Activated CD4-positive, alpha-beta T cell treated with anti-CD3 and anti-CD28 coated beads, Interleukin-2, amount 50 U/mL, for 24 hours (primary cell): ENCODE measurements at places on chromosomes 3 and 15.

GRCh38 chr15:74259292-74259648, 23.1 kb downstream of the CCDC33 start:
- DNase-seq = no peak

- no peak for DNase-seq
Observed at GRCh38 chr3:70519913-70520659, 207.6 kb upstream of the MDFIC2 start.

DNA sequence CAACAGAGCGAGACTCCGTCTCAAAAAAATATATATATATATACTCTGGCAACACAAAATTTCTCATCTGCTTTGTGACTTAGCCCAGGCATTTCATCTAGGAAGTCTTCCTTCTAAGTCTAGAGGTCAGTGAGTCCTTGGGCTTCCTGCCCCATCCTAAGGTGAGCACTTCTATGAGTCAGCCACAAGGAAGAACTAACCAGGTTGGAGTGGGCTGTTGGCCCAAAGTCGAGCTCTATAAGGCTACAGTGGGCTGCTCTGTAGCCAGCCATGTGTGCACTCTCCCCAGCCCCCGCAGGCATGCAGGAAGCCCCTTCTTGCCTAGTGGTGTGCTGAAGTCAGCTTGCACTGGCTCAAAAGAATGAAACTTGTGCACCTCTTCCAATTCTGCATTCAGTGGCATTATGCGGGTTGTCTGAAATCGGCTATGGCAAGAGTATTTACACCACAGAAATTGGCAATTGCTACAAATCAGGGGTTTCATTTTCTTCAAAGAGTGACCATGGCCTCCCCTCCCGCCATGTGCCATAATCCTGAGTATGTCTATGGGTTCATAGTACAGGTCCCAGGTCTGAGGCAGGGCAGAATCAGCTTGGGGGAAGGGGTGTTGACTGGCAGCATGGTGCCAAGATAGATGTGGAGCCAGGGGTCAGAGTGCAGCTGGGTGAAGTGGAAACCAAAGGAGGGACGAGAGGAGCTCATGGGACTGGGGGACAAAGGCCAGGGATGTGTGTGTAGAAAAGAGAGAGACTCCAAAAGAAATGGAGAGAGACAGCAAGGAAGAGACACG, 22.0 kb upstream of the LOXL1 start:
- DNase-seq = no peak

GRCh38 chr3:16529264-16529663, 15.8 kb upstream of the RFTN1 start:
- DNase-seq = no peak

GRCh38 chr3:73214846-73215245, 153.4 kb downstream of the EBLN2 start:
- DNase-seq = no peak

GRCh38 chr3:128416578-128417211, 50.0 kb downstream of the DNAJB8 start:
- no peak for DNase-seq
